ENCODE measurements at places on chromosomes 2 and 18.

DNA sequence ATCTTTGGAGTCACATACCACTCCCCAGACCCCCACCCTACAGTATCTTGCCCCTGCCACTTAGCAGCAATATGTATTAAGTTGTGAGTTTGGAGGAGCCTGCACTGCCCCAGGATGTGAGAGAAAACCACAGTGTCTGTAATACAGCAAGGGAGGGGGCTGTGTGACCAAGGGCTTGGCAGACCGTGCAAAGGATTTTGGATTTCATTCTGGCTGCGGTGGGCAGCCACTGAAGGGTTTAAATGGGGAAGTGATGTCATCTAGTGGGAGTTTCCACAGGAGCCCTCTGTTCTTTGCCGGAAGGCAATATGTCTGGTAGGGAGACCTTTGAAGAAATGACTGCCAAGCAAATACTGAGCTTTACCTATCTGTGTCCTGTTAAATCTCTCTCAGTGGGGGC, 202.4 kb downstream of the FHOD3 start:
- no peak for DNase-seq

- no peak for DNase-seq
Observed at GRCh38 chr18:62950246-62950645, 234.9 kb downstream of the PHLPP1 start.

DNA sequence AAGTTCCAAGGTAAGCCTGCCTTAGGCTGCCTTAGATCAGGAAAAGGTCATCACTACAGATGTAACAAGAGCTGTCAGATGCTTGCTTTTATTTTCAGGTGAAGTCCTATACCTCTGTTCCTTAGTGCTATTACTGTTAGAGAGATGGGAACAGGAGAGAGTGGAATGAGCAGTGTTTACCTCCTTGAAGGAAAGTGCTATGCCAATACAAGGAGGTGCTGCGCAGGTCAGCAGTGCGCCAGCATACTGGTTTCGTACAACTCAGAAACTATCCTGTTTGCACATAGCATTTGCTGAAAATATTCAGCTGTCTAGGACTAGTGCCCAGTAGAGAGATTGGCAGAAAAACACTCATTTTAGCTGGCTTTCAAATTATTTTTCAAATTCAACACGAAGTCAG, 413.0 kb upstream of the RAB12 start:
- no peak for DNase-seq

DNA sequence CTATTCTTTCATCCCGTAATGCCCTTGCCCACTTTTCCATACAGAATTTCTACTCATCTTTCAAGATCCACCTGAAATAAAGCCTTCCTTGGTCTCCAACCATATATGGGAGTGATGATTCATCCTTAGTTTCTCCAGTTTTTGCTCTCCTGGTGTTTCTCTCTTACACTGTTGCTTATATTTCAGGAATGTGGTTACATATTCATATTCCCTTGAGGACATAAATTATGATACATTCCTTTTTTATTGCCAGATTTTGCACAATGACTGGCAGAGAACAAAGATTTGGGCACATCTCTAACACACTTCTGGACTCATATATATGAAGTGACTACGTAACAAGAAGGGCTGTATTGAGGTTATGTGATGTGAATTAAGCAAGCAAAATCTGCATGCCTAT, 1573.4 kb upstream of the NXPH2 start:
- peak; percentile 2 for DNase-seq

DNA sequence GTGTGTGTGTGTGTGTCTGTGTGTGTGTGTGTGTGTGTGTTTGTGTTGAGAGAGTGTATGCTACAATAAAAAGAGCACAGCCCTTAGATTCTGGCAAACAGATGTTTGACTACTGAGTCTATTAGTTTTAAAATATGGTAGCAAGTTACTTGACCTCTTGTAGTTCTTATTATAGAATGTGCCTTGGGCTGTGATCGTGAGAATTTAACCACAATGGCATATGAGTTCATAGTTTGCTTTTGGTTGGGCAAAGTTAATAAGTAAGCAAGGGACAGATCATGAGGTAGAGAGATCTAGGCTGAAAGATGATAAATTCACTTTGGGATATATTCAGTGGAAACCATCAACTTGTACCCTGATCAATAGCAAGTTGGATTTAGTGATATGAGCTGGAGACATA, 334.3 kb upstream of the VWC2L start:
- DNase-seq = no peak

GRCh38 chr2:59171019-59171418, 929.9 kb upstream of the FANCL start:
- no peak for DNase-seq

DNA sequence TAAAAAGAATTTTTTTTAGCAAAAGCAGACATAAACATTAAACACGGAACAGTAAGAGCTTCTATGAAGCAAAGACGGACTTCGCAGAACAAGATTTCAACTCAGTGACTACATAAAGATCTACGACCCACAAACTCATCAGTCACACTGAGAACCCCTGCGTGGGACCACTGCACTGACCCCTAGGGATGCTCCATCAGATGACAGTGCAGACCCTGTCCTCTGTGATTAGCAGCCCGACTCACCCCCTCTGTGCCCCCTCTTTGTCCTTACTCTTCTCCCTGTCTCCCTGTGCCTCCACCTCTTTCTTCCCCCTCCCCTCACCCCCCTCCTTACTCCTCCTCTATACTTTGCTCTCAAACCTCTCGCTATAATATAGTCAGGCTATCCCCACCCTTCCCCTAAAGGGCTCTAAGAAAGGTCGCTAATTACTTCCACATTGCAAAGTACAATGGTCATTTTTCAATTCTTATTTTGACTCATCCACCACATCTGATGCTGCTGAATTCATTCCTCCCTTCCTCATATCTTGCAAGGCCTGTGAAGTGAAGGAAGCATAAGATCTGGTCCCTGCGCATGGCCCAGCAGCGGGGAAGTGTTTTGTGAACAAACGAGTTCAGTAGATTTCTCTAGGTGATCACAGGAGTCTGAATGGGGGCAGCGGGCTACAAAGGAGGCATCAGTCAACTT, 89.3 kb downstream of the CABYR start:
- DNase-seq = peak; percentile 20

DNA sequence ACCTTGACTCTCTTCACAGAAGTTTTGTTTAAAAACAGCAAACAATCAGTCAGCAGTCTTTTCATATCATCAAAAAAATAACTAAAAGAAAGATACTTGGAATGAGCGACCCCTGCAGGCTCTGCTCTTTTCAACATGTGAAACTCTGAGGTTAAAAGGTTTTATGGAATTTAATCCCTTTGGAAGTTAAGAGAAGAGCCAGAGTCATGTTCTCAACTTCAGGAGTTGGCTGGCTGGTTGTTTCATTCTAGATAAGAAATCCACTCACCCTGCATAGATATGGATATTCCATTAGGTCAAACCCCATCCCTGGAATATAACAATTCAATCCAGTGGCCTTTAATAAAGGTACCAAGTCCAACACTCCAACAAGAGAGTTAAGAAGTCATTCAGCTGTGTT, 115.6 kb upstream of the RMDN2 start:
- DNase-seq = no peak

DNA sequence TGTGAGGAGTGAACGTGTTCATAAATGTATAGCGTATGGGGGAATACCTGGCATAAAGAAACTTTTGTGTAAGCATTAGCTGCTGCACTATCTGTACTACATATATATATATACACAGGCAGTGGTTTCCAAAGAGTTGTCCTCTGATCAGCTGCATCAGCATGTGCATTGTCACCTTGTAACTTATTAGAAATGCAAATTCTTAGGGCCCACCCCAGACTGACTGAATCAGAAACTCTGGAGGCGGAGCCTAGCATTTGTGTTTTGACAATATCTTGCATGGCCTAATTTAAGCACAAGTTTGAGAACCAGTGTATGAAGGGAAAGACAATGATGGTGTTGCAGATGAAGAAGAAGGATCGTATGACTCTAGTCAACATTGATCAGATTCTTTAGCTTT, 299.5 kb downstream of the CCDC102B start:
- DNase-seq = no peak

- DNase-seq = no peak
Observed at GRCh38 chr2:84071050-84071449, 388.0 kb downstream of the SUCLG1 start.

- DNase-seq = no peak
Observed at GRCh38 chr2:25276569-25277465, 64.9 kb downstream of the DNMT3A start.

- DNase-seq = no peak
Observed at GRCh38 chr18:48059455-48060010, 129.1 kb upstream of the SMAD2 start.

- peak; percentile 37 for DNase-seq
Observed at GRCh38 chr2:98730053-98730706, 752 bp downstream of the MGAT4A start.

GRCh38 chr2:113767811-113768460, 11.5 kb upstream of the SLC35F5 start:
- no peak for DNase-seq

DNA sequence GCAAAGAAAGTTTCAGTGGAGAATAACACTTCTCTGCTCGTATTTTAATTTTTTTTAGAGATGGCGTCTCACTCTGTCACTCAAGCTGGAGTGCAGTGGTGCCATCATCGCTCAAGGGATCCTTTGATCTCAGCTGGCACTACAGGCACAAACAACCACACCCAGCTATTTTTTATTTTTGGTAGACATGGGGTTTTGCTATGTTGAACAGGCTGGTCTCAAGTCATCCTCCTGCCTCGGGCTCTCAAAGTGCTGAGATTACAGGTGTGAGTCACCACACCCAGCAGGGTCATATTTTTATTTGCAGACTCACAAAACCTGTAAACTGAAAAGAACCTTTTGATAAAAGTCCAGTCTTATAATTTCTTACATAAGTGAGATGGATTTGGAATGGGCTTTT, 2.6 kb downstream of the TRAK2 start:
- no peak for DNase-seq

GRCh38 chr2:221943076-221943810, 355.6 kb downstream of the PAX3 start:
- DNase-seq = no peak

- DNase-seq = no peak
Observed at GRCh38 chr18:70005580-70005979, 57.9 kb upstream of the CD226 start.

GRCh38 chr2:150019063-150019462, 431.5 kb upstream of the MMADHC start:
- DNase-seq = no peak

DNA sequence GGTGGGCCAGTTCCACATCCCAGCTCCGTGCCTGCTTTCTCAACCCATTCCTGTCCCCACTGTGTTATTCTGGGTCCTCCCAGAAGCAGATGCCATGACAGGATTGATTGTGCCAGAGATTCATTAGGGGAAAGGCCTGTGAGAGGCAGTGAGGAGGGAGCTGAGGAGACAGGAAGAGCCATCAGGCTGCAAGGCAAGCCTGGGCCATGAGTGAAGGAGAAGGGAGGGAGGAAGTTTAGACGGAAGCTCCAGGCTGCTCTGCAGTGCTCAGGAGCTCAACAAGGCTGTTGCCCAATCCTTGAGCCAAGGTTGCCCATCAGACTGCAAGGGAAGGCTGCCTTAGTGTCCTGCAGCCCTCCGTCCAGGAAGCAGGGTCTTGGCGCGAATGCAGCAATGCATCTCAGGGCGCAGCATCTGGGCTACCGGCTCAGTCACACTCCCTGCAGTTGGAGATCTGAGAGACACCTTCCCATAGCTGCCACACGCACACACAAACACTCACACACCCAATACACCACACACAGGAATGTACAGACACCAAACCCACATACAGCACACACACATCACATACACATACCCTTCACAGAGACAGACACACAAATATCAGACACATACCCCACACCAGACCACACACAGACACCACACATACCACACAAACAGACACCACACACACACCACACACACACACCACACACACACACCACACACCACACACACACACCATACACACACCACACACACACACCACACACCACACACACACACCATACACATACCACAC, 139.5 kb upstream of the NDUFV2 start:
- no peak for DNase-seq

- DNase-seq = no peak
Observed at GRCh38 chr18:79786786-79787526, 10.8 kb upstream of the KCNG2 start.

- DNase-seq = no peak
Observed at GRCh38 chr2:97738179-97739019, 25.0 kb downstream of the ZAP70 start.

GRCh38 chr2:25639131-25639530, 34.2 kb downstream of the DTNB start:
- DNase-seq = no peak

GRCh38 chr2:54330926-54331835, 75.2 kb upstream of the TSPYL6 start:
- DNase-seq = no peak
